ENCODE measurements at places on chromosomes 11 and 22.
A peak's percentile ranks its signal among the peaks of the same experiment; 100 is the strongest.

- DNase-seq: no peak
These were observed 469.3 kb downstream of the TBC1D22A start for GRCh38 chr22:47231759-47232158.

- DNase-seq: no peak
These were observed 1.0 kb upstream of the RAB3IL1 start for GRCh38 chr11:61918251-61918937.

DNA sequence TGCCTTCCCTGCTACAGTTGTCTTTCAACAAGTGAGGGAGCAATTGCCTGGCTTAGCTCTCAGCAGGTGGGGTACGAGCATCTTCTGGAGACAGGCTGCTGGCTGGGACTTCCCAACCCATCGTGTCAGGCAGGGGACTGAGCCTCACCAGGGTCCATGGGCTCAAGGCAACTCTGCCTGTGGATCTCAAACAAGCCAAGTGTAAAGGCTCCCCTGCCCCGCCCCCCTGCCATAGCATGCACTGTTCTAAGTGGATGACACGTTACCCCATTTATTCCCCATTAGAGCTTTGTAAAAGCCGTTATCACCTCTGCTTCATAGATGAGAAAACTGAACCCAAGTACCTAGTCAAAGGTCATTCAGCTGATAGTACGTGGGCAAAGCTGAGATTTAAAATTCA, 222.9 kb downstream of the NTM start:
- DNase-seq: no peak

GRCh38 chr11:72231396-72232259, 7.1 kb downstream of the INPPL1 start:
- no peak for DNase-seq

DNA sequence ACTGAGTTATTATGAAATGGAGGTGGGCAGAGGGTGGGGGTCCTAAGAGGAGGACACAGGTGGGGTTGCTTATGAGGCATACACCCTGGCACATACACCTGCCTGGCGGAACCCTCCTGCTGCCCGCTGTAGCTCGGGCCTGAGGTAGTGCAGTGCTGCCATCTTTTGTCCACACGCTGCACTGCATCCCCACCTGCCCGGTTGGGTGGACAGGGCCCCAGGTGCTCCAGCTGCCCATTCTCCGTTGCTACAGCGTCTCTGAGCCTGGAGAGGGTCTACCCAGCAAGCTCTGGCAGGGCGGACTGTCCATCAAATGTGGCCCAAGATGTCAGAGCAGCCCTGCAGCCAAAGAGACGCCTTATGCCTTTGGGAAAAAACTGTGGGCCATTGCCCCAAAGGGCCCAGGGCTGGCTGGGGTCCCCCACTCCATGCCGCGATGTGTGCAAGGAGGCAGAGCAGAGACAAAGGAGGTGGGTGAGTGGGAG, 131.2 kb downstream of the BUD13 start:
- DNase-seq: peak; percentile 67

DNA sequence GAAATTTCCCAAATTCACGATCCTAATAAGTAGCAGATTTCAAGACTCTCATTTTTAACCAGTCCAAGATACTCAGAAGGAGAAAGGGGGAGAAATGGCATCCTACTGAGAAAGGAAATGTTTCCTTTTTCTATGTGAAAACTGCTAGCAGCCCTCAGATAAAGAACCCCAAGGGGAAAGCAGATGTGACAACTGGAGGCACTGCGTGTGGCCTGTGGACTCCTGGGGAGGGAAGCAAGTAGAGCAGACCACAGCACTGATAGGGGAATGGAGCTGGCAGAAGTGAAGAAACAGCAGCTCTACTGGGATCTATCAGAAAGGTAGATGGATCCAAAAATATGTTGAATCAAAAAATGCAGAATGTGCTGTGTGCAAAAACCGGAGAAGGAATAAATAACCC, 239.7 kb upstream of the API5 start:
- DNase-seq: no peak

DNA sequence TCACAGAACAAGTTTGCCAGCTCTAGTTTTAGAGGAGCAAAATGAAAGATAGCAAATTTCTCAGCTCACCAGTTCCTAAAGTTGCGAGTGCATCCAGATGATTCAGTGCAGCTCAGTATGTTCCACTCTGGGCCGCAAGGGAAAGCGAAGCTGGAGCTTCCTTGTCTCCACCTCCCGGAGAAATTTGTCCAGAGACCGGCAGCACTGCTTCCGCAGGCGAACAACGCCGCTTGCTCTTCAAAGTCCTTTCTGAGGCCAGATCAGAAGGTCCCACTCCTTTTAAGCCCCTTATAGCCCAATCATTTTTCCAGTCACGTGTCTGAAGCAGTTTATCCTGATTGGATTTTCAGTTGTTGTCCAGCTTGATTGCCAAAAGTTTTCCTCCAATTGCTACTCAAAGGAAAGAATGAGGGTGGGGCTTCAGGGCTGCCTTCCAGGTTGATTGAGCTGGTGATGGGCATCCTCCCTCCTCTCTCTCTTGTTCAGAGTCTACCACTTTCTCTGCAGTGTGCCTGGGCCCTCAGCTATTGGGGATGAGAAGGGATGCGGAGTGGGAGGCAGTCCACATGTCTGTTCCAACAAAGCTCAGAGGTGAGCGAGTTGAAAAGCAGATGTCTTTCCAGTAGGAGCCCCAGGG, at the start of gene ZNF280A:
TSS of gene ZNF280A (minus strand) at position 251 of the 637 bp plus-strand sequence. CDS start 4,640 bp downstream, outside the sequence.
- peak; percentile 28 for DNase-seq

DNA sequence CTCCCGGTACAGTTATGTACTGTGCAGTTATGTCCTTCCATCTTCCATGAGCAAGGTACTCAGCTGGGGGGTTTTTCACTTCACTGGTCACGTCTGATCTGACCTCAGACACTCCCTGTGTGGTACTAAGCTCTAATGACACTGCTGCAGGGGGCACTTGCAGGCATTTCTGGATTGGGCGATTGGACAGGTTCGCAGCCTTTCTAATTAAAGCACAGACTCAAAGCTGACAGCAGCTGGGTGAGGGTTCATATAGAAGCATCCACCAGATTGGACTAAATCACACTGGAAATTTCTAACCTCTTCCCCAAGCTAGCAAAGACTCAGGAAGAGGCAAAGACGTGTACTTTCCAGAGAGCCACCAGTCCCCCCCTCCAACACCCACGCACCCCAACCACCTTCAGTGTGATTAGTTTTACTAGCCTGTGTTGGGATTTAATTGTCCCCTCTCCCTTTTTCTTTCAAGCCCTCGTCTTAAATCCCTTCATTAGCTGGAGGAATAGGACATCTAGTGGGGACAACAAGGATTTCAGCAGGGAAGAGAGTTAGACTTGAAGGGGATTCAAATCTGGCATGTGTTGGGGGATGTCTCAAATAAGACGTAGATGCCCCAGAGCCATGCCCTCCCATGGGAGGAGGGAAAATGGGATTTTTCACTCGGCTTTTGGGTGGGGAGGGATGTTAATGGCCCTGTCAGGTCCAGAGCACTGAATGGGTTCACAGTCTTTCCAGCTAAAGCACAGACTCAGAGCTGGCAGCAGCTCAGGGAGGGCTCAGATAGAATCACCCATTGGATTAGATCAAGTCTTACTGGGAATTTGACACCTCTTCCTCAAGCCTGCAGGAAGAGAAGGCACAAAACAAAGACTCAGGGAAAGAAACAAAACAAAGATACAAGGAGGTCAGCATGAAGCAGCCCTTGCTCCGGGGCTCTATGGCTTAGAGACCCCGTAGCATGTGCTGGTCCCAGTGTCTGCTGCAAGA, 10.9 kb downstream of the INS start:
- DNase-seq: peak; percentile 51

DNA sequence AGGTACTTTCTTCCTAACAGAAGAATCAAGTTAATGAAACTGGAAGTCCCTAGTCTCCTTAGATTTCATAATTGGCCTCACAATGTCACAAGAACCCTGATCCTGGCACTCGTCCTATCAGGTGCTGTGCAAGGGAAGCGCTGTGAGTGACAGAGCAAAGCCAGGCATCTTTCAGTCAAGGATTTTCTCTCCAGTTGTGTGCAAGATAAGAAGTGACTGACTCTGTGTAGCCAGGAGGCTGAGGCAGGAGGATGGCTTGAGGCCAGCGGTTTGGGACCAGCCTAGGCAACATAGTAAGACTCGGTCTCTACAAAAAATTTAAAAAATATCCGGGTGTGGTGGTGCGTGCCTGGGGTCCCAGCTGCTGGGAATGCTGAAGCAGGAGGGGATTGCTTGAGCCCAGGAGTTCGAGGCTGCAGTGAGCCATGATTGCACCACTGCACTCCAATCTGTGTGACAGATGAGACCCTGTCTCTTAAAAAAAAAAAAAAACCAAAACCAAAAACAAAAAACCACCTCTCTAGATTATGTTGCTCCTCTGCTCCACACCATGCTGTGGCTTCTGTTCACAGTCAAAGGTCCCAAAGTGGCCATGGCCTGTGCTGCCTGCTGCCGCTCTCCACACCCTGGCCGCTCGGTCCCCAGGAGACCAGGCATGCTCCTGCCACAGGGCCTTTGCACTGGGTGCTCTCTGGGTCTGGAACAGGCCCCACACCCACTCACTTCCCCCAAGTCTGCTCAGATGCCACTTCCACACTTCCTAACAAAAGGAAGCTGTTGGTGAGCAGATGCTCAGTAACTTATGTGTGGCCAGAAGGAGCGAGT, 54.2 kb upstream of the CLDN5 start:
- DNase-seq: no peak

GRCh38 chr11:111449696-111450479, 62.3 kb downstream of the BTG4 start:
- DNase-seq: no peak

DNA sequence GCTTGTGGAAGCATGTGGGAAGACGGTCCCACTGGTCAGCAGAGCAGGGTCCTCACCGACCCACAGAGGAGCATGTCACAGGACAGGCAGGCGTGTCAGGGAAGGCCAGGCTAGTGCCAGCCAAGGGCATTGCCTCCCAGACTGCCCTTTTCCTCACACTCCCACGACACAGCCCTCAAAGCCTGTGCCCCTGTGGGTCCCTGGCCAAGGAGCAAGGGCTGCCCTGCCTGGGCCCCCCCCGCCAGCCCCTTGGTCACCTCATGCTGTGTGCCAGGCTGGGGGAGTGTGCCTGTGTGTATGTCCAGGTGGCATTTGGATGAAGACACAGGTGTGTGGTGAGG, 74.7 kb downstream of the MED15 start:
- no peak for DNase-seq

- DNase-seq: no peak
These were observed 18.3 kb downstream of the CYTH4 start for GRCh38 chr22:37300551-37301017.

DNA sequence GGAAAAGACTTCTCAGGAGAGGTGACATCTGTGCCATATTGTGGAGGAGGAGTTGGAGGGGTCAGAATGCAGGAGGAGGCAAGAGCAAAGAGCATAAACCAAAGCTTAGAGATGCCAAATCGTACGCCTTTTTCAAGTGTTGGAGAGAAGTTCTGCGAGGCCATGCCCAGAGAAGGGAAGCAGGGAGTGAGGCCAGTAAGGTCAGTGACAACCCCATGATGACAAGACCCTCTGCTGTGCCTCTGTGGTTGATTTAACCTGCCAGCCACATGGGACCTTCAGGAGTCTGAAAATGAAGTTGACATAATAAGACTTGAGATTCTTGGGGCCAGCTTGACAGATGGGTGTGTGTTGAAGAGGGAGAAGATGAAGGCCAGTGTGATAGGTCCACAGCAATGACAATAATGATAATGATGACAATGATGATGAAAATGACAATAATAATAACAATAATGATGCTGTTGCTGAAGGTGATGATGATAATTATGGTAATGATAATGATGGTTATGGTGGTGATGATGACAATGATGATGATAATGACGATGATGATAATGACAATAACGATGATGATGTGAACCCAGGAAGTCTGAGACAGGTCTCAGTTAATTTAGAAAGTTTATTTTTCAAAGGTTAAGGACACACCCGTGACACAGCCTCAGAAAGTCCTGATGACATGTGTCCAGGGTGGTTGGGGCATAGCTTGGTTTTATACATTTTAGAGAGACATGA, 152.6 kb upstream of the B3GAT1 start:
- DNase-seq: no peak

DNA sequence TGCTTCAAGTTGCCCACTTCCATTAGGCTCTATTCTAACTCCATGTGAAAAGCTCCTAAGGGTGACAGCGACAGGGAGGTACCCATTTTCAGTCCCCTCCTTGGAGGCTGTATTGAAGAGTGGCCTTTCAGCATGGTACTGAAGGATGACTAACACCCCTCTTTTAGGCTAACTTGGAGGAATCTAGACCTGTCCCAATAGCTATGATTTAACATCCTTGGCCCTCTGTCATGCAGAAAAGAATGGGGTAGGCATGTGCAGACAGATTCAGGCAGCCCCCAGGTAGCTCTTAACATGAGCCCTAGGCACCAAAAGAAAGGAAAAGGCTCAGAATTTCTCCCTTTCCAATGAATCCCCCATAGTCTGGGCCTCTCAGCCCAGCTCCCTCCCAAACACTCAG, 89.3 kb upstream of the AMOTL1 start:
- DNase-seq: no peak

DNA sequence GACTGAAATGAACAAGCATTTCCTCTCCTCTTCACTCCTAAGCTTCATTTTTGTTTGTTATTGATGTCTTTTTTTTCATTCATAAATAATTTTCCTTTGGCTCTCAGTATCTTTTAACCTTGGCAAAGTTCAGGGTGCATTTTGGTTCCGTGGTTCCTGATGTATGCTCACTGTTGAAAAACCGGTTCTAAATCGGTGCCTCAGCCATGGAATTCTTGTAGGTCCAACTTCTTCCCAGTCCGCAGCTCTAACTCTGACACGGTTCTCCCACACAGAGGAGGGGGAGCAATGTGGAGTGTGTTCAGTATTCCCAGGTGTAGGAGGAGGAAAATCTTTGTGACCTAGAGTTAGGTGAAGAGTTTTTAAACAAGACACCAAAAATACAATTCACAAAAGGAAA, 12.6 kb upstream of the MS4A15 start:
- no peak for DNase-seq

GRCh38 chr22:47811971-47812370, 1049.5 kb downstream of the TBC1D22A start:
- DNase-seq: no peak

DNA sequence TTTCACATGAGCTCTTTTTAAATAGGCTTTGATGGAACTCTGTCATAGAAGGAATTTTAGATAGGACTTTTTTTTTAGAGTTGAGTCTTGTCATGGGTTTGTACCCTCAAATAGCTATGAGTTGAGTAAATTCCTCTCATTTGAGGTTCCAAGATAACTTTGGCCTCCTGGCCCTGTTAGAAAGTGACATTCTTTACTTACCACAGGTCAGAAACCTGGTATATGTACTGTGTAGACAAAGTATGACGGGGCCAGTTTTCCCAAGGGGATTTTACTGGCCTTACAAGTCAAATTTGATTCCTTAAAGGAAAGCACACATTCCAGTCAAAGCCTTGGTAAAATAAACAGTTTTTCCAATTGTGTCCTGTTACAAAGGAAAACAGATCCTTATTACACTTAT, 729.3 kb upstream of the LUZP2 start:
- no peak for DNase-seq

DNA sequence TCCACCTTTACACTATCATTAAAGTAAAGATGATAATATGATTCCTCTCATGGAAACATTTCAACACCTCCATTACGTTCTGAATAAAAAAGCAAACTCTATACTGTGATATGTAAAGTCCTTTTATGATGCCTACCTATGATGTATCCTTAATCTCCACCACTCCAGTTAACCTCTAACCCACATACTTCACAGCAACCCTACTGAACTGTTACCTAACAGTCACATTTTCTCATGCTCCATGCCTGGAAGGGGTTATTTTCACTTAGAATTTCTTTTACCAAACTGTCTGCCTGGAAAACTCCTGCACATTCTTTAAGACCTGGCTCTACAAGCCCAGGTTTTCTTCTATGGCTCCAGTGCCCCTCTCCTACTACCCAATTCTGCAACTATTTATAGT, 129.1 kb downstream of the FCHSD2 start:
- DNase-seq: no peak

All from HEK293T (cell line).